Hypothalamus (tissue), 51 donors: ENCODE measurements at places on chromosomes 7 and 10.

- DNase-seq, result no peak
Measured at GRCh38 chr10:125531465-125531864, 151.5 kb downstream of the TEX36 start.

DNA sequence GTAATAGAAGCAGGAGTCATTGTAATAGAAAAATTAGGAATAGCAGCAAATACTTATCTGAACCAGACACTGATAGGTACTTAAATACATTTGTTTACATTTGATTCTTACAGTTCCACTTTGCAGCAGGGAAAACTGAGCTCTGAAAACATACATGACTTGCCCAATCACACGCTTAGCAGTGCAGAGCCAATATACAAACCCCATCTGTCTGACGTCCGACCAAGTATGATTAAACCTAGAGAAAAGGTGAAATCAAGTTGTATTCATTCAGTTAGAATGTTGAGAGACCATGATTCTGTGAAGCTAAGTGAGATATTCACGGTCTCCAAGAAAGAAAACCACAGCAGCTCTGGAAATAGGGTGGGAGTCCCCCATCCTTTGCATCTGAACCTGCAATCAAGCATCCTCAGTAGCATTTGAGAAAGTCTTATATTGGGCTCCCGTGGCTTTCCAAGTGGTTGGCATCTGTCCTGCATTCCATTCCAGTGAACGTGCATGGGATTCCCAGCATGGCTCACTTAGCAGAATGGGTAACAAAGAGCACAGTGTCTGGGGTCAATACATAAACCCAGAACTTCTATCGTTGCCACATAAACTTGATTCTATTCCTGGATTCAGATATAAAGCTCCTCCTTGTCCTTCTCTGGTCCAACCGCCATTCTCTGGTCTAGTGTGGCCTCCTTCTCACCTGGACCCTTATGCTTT, 148.7 kb upstream of the RSU1 start:
- DNase-seq, result no peak

DNA sequence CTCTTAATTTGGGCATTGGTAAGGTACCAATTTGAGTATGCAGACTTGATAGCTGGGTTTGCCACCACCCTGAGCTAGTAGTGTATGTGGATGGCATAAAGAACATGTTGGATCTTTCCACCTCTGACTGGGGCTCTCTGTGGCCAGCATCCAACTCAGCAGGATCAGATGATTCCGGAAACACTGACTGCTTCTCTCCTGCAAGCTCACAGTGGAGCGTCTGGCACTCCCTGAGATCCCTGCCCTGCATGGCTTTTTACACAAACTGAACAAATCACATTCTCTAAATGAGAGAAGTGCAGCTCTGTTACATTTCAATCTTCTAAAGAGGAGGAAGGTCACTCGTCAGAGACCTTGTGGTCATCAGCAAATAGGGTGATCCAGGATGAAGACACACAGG, 1057.5 kb downstream of the NRG3 start:
- no peak for DNase-seq

DNA sequence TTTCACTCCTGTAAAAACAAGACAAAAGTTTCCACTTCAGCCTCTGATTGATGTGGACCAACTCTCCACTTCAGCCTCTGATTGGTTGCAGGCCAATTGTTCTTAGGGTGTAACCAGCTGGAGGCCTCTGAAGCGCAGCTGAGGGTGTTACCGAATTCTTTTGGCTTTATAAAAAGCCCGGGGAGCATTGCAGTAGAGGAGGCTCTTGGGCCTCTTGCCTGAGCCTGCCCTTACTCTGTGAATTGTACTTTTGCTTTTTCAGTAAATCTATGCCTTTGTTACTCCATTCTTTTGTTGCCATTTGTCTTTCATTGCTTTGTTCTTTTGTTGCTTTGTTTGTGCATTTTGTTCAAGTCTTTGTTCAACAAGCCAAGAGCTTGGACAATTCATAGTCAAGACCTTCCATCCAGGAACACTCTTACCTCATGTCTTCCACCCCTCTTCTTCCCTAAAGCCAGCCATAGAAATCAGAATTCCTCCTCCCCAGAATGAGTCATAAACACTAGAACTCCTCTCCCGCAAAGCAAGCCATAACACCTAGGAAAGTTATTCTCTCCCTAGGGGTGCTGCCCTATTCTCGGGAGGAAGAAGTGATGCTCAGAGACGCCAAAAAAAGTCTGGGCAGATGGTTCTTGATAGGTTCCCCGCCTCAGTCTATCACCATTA, 53.5 kb upstream of the ARMC3 start:
- no peak for DNase-seq

DNA sequence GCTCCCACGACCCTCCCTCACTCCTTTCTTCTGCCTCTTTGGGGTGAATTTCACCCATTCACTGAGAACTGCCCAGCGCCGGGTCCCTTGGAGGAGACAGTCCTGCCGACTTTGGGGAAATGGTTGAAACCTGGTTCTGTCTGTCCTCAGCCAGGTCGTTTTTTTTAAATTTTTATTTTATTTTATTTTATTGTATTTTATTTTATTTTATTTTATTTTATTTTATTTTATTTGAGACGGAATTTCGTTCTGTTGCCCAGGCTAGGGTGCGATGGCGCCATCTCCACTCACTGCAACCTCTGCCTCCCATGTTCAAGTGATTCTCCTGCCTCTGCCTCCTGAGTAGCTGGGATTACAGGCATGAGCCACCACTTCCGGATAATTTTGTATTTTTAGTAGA, 105.9 kb upstream of the SH2B2 start:
- DNase-seq, result no peak

DNA sequence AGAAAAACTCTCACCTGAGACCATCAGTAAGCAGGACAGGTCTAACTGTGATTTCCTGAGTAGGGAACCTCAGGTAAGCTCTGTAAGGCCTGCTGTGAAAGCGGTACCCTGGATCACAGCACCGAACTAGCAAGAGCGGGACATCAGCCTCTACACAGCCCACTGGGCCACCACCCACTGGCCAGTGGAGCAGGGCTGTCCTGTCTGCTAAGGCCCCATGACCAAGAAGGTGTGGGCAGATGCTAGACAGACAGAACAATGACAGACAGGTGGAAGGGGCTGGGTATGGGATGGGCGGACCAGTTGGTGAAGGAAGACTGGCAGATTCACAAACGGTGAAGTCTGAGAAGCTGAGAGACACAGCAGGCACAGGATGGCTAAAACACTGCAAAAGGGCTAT, 79.4 kb upstream of the DDC start:
- no peak for DNase-seq

GRCh38 chr10:119306514-119306951, 99.2 kb downstream of the GRK5 start:
- no peak for DNase-seq

DNA sequence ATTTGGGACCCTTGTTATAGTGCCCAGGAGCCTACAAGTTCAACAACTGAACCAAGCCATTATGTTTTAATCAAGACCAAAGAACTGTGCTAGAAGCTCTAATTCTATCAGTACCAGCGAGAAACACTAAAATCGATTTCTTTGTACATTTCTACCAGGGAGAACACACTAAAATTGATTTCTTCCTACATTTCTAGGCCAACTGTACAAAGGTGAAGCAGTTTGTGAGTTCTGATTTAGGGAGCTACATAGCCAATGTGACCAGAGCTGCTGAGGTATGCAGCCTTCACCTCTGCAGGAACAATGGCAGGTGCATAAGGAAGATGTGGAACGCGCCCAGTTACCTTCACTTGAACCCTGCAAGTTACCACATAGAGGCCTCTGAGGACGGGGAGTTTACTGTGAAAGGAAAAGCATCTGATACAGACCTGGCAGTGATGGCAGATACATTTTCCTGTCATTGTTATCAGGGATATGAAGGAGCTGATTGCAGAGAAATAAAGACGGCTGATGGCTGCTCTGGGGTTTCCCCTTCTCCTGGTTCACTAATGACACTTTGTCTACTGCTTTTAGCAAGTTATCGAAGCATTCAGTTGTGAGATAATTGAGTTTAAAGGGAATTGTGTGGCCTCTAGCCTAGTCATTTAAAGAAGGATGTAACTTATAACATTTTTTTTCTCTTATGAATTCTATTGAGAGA, 31.7 kb downstream of the HYAL4 start:
- no peak for DNase-seq

DNA sequence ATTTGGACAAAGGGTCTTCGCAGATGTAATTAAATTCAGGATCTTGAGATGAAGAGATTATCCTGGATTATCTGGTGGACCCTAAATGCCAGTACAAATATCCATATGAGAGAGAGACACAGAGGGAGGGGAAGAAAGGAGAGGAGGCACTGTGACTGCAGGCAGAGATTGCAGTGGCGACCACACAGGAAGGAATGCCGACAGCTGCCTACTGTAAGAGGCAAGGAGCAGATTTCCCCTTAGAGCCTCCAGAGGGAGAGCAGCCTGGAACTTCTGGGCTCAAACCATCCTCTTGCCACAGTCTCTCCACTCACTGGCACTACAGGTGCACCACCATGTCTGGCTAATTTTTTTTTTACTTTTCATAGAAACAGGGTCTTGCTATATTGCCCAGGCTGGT, 152.3 kb downstream of the SDK1 start:
- DNase-seq, result no peak

GRCh38 chr10:86964061-86964846, 4.0 kb upstream of the ADIRF start:
- DNase-seq, result no peak

DNA sequence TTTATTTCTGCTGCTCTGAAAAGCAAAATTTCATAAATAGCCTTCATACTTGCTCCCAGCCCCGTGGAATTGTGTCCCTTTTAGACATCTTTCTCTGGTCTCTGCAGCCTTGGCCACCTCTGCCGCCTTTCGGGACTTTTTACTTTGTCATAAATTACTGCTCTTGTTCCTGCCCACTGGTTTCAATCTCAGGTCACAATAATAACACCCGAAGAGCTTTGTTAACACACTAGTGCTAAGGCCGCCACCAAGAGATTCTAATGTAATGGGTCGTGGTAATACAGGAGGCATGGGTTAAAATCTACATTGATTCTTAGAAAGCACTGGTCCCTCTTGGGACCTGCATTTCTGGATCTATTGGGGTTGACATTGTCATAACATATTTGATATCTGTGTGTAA, 276.0 kb upstream of the VWC2 start:
- no peak for DNase-seq

DNA sequence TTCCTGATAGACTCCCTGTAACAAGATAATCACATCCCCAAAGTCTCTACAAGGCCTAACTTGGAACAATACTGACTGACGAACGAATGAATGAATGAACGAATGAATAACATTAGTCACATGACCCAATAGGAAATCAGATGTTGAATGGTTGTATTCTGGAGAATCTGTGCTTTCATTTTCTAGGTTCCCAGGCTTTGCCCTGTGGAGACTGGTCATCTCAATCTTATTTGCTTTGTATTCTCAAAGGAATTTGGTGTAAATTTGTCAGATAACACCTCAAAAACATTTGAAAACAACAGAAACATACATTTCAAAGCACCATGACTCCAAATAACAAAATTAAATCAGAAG, 69.6 kb upstream of the COL1A2 start:
- no peak for DNase-seq

GRCh38 chr7:140656548-140657515, 15.9 kb upstream of the ADCK2 start:
- DNase-seq, result no peak

DNA sequence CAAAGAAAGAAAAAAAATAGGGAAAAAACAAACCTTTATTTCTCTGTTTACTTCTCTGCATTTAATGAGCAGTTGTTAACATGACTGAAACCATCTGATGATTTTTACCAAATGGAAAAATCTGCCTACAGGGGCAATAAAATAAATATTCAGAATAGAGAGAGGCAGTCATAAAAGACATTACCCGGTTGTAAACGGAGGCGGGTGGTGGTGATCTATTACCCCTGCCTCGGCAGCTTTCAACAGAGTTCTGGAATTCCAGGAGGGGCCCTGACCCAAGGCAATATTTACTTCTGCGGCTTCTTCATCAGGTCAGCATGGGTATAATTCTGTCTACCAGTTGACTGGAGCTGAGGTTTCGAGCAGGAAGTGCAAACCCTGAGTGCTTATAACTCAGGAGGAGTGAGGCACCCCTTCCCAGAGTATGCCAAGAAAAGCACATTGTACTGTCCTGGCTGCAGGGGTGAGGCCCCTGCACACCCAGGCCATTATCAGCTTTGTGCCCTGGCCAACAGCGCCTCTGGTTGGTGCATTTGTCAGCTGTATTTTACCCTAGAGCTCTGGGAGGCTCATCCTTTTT, 8.2 kb upstream of the CXCL12 start:
- DNase-seq, result no peak

GRCh38 chr10:131909014-131909808, 8.4 kb downstream of the PPP2R2D start:
- DNase-seq, result no peak

GRCh38 chr7:55425141-55425752, 60.1 kb downstream of the LANCL2 start:
- no peak for DNase-seq

- DNase-seq, result no peak
Measured at GRCh38 chr10:25633542-25633941, 300.5 kb upstream of the MYO3A start.

DNA sequence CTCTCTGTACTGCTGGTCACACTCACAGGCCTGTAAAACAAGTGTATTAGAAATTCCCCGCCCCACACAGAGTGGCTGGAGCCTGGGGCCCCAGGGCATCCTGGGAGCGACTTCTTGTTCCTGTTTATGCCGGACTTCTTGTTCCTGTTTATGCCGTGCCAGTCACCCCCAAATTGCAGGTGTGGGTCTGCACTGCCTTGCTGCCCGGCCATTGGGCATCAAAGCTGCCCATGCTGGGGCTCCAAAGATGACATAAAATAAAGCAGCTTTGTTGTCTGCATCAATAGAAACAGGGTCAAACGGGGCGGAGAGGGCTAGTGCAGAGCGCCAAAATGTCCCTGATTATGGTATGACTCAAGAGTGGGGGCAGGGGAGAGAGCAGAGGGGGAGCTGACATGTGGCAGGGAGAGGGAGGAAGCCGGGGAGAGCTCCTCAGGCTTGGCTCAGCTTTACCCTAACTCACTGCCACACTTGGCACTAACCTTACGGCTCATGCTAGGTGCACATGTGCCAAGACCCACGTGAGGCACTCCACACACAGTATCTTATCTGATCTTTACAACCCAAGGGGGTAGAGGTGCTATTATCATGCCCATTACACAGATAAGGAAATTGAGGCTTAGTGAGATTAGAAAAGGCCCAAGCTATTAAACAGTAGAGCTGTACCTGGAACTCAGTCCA, 98.4 kb downstream of the PIP4K2A start:
- no peak for DNase-seq

GRCh38 chr7:123757095-123757494, 8.3 kb upstream of the WASL start:
- no peak for DNase-seq
